Activated CD8-positive, alpha-beta memory T cell treated with anti-CD3 and anti-CD28 coated beads for 24 hours (primary cell): ENCODE measurements at places on chromosomes 6 and 20.

- no peak for DNase-seq
These were observed 40.4 kb upstream of the DOK5 start for GRCh38 chr20:54435015-54435414.

DNA sequence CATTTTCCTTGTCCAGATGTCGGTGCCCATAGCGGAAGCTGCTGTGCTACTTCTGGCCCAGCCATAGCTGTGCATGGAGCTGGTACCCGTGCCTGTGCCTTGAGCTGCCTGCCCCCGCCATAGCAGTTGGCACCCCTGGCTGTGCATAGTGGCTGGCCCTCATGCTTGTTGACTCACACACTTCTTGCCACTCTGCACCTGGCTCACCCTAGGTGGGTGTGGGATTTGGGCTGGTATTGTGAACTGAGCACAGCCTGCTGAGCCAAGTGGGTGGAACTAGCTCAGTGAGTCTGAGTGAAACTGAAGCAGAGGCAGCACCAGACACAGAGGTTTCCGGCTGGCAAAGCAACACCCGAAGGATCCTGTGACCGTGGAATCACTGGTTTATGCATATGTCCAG, 689.5 kb upstream of the EYS start:
- no peak for DNase-seq

- peak; percentile 64 for DNase-seq
These were observed 50.5 kb upstream of the ASIP start for GRCh38 chr20:34190679-34191090.

- DNase-seq: no peak
These were observed 198.3 kb downstream of the JARID2 start for GRCh38 chr6:15444081-15444731.

GRCh38 chr6:30325873-30326525, 728 bp upstream of the TRIM39 start:
- peak; percentile 89 for DNase-seq

- DNase-seq: no peak
These were observed 451.5 kb upstream of the SPTLC3 start for GRCh38 chr20:12557224-12557623.

DNA sequence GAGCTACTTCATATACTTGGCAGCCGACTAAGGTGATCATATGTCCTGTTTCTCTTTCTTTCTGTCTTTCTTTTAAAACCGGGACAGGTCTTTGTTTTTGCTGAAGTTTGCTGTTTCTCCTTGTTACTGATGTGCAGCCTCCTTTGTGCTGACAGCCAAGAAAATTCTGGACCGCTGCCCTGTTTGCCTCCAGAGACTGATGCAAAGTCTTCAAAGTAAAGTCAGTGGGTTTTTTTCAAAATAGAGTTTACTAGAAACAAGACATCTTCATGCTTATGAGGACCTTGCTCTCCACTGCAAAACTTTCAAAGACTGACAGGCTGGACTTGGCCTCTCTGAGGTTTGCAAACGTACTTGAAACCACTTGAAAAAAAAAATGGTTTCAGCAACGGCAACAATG, 510.5 kb upstream of the MAP3K7 start:
- DNase-seq: no peak

DNA sequence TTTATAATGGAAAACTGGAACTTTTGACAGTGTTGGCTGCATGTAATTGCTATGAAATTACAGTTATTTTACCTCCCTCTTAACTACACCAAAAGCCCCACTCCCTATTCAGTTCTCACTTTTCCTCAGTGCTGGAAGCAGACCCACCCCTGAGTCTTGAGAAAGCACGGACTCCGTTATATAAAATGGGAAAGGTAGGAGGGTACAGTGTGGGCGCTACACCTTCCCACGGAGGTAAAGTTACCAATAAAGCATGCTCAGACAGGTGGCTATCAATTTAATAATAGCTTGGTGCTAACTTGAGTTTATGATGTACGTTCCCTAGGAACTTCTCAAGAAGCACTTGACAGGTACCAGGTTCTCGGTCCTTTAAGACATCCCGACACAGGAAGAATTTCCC, 59.0 kb downstream of the CLIC5 start:
- no peak for DNase-seq

- no peak for DNase-seq
These were observed 33.7 kb downstream of the NOL7 start for GRCh38 chr6:13648850-13649249.

DNA sequence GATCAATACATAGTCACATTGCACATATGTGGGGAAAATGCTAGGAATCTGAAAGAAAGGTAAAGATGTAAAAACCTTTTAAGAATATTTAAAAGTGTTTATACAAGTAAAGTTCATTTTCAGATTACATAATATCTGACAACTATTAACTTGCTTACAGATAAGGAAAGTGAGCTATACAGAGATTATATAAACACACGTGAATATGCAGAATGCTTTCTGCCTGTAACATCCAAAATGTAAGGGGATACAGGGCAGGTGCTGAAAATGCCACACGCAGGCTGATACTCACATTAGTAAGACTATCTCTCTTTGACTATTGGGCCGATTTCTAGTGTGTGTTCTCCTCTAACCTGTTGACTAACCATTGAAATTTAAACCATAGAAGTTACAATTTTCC, 17.9 kb upstream of the MAP7 start:
- no peak for DNase-seq

GRCh38 chr6:106383573-106383972, 23.1 kb downstream of the CRYBG1 start:
- no peak for DNase-seq

DNA sequence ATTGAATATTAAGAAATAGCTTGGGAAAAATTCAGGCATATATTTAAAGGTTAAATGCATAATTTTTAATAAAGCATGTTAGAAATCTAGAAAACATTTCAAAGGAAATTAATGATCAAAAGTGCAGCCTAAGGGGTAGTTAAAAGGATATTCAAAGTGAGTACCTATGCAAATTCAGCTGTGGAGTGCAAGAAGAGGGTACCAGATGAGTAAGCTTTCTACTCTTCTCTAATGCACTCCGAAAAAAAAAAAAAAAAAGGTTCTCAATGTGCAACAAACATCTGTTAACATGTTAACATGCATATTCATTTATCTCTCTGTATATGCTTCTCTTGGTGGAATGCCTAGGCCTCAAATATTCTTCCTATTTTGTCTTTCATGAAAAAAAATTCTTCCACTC, 32.0 kb upstream of the KATNA1 start:
- DNase-seq: no peak

- DNase-seq: no peak
These were observed 489.2 kb downstream of the EPHA7 start for GRCh38 chr6:92930171-92930570.

DNA sequence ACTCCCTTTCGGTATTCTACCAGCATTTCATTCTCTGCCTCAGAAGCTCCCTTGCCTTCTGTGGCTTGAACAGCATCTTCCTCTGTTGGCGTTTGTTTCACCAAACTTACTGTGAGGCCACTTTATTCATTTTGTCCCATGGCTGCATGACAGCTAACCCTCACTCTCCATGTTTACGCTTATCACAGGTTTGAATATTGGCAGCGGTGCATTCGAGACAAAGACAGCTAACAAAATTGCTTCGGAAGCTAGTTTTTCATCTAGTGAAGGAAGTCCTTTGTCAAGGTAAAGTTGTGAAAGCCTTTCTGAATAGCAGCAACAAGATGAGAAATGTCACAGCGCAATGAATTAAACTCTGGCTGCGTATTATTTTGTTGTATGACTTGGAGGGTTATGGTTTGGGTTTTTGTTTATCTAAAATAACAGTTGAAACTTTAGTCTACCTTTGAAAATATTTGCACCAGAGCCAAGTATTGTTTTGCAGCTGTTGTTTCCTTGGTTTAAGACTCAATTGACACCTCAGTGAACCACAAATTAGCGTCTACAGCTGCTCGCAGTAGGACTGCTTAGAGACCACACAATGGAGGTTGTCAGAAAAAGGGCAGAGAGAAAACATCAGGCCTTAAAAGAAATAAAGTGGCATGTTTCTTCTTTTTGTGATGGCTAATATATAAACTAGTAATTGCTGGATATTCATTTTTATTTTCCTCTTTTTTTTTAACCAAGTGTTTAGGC, 70.4 kb upstream of the XRN2 start:
- no peak for DNase-seq

GRCh38 chr20:32674362-32674789, 635 bp upstream of the C20orf203 start:
- peak; percentile 85 for DNase-seq

GRCh38 chr20:38426006-38426897, 8.9 kb downstream of the SNHG17 start:
- DNase-seq: no peak

GRCh38 chr6:12233693-12234571, 56.2 kb upstream of the EDN1 start:
- peak; percentile 66 for DNase-seq

DNA sequence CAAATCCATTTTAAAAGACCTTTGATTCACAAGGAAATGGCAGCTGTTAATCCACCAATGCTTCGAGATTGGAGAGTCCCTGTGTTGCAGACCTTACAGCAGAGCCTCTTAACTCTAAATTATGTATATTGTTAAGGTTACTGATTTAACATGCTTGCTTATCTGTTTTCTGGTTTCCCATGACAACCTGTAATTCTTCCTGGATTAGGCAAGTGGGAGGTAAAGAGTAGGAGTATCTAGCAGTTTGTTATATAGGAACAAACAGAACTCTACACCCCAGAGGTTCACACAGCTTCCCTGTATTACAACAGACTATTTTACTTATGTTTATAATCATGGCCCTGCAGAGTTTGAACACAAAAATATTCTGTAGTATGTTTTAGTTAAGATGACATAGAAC, 39.5 kb downstream of the NKX2-4 start:
- no peak for DNase-seq

DNA sequence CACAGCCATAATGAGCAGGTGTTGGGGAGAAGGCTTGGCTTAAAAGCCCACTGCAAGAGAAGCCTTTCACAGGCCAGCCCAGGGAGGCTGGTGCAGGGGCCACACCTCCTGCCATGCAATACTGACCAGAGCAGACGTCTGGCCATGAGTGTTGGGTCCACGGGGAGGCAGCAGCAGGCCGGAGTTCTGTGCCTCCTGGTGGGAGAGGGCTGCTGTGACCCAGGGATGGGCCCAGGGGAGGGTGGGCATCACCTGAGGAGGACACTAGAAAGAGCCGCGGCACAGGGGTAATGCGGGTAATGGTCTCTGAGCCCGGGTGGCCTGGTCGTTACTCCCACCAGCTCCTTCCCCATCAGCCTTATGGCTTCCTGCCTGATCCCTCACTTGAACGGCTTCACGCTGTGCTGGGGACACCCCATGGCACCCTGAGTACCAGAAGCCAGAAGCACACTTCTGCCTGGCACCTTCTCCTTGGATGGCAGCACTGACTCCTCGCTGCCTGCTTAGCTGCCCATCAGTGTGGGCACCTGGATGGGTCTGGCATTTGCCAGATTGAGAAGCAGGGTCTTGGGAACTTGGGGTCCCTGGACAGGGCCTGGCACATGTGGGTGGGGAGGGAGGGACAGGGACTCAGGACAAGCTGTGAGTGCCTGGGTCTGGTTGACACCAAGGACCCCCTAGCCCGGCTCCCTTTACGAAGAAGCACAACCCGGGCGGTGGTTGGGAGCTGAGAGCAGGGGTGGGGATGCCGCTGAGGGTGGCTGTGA, 108.8 kb downstream of the ASXL1 start:
- no peak for DNase-seq

- DNase-seq: no peak
These were observed 46.7 kb upstream of the SUPT3H start for GRCh38 chr6:45424451-45424861.

DNA sequence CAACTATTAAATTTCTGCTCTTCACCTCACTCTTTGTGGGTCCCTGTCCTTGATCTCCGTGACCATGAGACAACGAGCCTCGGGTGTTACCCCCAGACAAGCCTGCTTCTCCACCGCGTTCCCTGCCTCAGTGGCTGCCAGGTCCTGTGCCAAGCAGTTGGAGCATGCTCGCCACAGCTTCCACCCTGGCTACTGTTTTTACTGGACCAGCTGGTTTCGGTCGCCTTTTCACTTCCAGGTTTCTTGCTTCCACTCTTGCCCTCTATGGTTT, 5.6 kb downstream of the TP53RK start:
- no peak for DNase-seq

DNA sequence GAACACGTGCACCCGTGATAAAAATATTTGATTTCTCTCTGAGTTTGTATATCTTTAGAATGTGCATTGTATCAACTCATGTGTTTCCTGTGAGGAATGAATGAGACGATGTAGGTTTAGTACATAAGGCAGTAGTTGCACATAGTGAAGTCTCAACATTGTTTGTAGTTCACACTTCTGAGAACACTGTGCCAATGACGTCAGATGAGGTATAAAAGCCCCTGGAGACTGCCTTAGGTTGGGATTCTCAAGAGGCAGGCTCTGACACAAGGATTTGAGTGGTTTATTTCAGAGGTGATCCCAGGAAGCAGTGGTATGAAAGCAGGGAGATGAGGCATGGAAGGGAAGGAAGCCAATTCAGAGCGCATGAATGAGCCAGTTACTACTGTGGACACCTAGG, 2.6 kb upstream of the NKAIN2 start:
- DNase-seq: no peak

DNA sequence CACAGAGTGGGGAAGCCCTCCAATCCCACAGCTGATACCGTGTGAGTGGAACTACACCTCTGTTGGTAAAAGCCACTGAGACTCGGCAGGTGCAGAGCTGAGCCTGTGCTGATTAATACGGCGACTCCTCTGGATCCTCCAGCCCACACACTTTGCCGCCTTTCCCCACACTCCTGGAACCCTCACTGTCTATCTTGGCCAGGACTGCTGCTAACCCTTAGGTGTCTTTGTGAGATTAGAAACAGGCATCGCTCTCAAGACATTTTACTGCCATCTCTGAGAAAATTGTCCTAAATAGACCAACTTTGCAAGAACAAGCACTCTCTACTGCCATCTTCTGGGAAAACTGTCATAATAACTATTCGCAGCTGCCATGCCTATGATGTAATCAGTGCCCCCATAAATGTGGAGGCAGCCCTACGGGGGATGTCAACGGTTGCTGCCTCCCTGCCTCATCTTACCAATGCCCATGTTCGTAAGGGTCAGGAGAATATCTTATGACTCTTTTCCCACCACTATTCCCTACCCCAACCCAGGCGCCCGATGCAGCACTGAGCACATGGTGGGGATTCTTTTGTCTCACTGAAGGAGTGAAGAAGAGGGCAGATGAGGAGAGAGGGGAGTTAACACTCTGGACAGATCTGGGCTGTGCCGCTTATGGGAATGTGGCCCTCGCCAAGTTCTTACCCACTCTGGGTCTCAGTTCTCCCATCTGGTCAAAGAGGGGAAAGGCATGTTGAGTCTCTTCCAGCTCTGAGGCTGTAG, 26.1 kb upstream of the KCNB1 start:
- DNase-seq: no peak

- DNase-seq: no peak
These were observed 100.2 kb downstream of the FIG4 start for GRCh38 chr6:109791301-109791700.

DNA sequence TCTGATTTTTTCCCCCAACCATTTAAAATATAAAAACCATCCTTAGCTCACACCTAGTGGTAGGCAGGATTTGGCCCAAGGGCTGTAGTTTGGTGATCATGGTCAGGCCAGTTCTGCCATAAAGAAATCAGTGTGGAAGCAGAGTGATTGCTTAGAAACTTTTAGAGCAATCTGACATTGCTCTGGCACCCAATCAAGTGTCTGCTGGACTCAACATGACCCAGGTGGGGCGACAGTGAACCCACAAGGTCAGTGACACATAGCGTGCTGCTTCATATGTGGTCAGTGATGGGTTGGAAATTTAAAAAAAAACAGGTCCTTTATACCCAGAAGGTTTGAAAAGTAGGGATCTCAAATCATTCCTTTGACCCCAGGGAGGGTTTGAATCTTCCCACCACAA, 107.9 kb downstream of the BANF2 start:
- DNase-seq: no peak
